Inflammatory macrophage treated with lipopolysaccharide for 1 hour (primary cell): ENCODE measurements at places on chromosomes 1 and 21.

- DNase-seq, result no peak
Observed at GRCh38 chr1:47684964-47685762, 247.3 kb downstream of the FOXD2 start.

DNA sequence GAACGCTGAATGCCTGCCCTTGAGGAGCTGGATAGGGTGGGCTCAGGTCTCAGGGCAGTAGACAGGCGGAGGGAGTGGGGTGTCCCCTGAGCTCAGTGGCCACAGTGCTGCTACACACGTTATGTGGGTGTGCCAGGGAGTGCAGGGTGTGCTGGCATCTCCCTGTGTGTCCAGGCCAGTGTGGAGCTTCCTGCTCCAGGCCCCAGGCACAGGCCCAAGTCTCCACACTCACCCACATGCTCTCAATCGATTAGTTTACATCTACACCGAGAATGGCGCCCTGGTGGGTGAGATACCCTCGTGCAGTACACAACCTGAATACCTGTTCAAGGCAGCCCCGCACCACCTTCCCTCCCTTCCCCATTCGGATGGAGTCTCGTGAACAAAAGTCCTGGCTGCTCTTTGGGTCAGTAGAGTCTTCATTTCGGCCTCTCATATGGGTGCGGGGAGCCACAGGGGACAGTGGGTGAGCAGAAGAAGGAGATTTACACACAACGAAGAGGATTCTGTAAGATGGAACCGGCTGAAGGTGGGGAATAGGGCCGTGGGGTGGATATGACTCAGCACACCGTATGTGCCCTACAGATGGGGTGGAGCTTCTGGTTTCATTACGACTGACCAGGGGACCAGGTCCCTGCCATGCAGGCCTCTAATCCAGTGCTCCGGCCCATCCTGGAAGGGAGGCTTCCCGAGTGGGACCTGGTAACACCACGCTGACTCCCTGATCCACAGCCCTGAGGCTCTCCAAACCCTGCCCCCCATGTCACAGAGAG is 93.3 kb downstream of the SPSB1 start:
- DNase-seq, result no peak

DNA sequence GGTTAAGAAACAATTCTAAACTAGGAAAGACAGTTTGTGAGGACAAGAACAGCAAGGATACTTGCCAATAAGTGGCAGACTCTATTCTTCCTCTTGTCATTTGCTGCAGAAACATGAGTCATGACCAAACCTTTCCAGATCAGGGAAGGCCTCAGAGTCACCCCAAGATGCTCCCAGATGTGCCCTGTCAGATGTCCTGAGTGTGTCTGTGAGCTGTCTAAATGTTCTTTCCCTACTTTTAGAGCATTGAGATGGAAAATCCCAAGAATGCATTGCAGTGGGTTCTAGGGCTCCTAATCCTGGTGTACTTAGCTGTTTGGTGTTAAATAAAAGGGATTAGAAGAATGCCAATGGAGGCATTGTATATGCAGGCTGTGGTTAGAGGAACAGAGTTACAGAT is 57.5 kb upstream of the KIAA0040 start:
- no peak for DNase-seq

- no peak for DNase-seq
Observed at GRCh38 chr1:225745273-225745672, 32.4 kb upstream of the SRP9 start.

DNA sequence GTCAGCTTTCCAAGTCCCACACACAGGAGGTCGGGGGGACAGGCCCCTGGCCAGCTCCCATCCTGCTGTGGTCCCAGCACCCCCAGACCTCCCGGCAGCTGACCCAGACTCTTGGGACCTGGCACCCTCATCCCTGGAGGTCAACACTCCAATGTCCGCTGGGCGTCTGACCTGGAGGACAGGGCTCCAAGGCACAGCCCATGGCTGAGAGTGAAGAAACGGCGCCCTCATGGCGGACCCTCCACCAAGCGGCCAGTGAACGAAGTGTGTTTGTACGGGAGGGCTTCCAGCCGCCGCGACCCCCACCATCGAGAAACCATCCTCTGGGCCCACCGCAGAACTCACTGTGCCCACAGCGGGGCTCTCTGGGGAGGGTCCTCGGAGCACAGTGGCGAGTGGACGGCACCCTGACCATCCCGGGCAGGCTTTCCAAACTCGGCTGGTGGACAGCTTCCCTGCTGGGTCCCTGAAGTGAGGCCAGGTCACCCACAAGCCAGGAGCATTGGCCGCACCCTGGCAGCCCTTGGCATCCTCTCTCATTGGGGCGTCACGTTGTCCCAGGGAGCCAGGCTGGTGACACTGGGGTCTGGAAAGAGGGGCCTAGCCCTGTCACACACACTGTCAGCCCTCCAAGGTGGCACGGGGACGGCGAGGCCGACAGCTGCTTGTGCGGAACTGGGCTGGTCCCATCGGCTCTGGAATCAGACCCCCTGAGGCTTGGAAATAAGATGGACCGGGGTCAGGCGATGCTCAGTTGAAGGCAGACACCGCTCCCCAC is 47.8 kb upstream of the COL6A2 start:
- no peak for DNase-seq

DNA sequence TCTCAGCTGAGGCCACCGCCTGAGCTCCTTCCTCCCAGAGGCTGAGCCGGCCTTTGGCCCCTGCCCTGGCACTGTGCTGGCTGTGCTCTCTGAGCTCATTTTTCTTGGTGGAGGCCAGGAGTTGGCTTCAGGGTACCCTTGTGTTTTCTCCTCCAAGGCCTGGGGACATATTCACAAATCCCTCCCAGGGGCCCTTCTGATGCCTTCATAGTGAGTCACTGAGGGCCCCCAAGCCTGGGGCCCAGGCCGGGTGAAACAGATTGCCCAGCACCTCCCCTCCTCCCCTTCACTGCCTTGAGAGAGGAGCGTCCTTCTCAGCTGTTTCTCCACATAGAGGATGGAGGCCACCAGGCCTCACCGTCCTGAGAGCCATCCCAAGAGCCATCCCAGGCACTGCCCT is 105.8 kb downstream of the SIK1 start:
- DNase-seq, result no peak

- no peak for DNase-seq
Observed at GRCh38 chr1:20615946-20616846, 17.1 kb upstream of the PINK1 start.

DNA sequence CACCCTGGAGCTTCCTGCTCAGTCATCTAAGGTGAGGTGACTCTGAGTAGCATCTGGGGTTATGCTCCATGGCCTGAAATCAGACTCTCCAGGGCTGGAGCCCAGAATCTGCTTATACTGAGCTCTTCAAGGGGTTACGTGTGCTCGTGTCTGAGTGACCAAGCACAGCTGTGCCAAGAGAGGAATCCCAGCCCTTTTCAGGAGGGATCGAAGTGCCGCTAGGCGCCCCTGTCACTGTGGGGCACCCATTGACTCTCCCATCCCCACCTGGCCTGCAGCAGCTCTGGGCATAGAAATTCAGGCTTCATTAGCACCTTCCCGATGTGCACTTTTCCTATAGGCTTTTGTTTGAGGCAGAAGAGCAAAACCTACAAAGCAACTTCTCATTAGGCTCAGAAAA is 13.8 kb downstream of the VASH2 start:
- DNase-seq, result no peak

DNA sequence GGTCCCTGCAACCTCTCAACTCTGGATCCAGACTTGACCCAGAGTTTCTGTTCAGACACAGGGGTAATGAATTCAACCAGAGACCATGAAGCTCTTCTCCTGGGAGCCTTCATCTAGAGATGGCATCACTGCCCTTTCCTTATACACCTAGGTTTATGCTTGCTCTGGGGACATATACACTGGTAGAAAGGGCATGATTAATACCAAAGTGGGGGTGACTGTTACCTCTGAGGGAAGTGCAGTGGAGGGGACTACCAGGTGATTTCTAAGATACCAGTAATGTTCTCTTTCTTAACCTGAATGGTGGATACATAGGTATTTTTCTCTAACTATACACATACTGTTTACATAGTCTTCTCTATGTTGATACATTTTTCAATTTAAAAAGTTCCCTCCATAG is 48.4 kb downstream of the JAK1 start:
- no peak for DNase-seq

GRCh38 chr1:91872000-91872399 is 14.0 kb downstream of the TGFBR3 start:
- no peak for DNase-seq

DNA sequence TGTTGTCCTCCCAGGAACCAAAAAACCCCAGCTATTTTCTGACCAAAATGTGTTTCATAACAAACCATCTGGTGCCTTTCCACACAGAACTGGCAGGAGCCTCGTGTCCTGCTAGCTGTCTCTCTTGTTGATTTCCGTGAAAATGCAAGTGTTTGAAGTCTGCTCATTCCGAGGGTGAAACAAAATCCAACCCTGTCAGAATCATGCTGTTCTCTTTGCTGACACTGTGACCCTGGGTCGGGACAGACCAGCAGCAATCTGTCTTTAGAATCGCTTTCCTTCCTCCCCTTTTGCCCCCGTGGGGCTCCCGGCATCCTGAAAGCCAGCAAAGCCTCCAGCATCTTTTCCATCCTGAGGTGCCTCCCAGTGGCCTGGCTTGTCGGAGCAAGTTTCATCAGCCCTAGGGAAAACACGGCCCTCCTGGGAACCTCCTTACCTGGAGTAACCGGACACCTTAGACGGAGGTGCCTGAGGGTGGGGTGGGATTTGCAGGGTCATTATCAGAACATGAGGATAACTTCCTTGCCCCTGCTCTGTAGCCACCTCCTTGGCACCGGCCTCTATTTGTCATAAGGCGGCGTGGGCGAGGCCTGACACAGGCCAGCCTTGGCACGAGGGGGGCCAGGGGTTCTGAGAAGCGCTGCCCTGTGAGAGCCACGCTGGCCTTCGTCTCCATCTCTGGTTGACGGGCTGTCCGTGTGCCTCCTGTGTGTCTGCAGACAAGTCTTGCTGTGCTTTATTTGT is 24.9 kb downstream of the LDLRAP1 start:
- DNase-seq, result no peak

DNA sequence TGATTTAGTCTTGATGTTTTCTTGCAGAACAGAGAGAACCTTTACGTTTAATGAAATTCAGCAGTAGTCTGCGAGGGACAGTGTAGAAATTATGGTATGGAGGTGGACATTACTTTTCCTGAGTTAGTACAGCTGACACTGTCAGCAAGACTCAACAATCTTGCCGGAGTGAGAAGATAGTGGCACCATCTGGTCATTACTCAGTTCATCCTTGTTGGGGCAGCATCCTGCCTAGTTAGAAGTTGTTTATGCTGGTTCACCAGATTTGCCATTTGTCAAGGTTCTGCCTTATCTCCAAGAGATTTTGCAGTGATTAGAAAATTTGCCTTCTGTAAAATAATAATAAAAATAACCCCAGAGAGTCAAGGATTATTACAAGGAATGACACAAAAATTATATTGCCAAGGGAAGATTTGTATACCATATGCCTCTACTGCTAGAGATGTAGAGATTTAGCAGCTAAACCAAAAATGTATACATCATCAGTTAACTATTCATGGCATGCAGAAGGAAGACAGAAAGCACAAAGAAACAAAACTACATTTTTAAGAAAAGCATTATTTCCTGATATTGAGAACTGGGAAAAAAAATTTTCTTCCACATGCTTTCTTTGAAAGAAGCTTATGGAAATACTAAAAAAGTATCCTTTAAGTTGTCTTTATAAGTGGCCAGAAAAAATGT is 1967.4 kb downstream of the NCAM2 start:
- DNase-seq, result no peak

- no peak for DNase-seq
Observed at GRCh38 chr1:183443466-183443865, 25.3 kb upstream of the NMNAT2 start.

- DNase-seq, result no peak
Observed at GRCh38 chr1:229886636-229887035, 180.4 kb upstream of the GALNT2 start.

DNA sequence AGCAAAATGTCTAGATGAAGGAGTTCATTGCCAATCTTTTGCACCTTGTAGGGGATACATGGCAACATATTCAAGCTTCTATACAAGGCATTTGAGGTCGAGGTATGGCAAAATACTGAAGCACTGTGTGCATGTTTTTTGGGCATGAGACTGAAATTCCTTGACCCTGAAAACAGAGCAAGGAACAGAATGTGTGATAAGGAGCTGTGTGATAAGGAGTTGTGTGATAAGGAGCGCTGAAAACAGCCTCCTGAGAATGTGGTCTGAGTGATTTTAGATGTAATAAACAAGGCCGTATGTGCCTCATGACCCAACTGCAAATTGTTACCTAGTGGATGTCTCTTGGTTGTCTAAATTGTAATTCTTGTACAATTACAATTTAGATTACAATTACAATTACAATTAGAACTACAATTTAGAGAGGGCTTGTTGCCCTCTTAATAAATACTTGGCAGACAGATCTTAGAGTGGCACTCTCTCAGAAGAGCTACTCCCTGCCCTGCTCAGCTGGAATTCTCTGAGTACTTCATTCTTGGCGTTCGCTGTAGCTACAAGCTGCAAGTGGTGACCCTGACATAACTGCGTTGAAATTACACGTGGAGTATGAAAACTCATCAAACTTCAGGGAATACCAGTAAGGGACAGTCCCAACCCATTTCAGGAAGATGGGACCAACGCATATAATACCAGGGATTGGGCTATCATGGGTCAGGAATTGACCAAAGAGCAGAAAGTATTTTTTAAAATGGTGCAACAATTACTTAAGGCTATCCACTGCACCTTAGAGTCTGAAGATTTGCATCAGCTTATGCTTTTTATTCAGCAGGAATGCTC is 20.0 kb upstream of the ITLN1 start:
- DNase-seq, result no peak

- peak; percentile 11 for DNase-seq
Observed at GRCh38 chr1:45282351-45282750, 44.3 kb upstream of the HPDL start.

GRCh38 chr1:178898401-178898800 is 27.5 kb upstream of the ANGPTL1 start:
- no peak for DNase-seq

DNA sequence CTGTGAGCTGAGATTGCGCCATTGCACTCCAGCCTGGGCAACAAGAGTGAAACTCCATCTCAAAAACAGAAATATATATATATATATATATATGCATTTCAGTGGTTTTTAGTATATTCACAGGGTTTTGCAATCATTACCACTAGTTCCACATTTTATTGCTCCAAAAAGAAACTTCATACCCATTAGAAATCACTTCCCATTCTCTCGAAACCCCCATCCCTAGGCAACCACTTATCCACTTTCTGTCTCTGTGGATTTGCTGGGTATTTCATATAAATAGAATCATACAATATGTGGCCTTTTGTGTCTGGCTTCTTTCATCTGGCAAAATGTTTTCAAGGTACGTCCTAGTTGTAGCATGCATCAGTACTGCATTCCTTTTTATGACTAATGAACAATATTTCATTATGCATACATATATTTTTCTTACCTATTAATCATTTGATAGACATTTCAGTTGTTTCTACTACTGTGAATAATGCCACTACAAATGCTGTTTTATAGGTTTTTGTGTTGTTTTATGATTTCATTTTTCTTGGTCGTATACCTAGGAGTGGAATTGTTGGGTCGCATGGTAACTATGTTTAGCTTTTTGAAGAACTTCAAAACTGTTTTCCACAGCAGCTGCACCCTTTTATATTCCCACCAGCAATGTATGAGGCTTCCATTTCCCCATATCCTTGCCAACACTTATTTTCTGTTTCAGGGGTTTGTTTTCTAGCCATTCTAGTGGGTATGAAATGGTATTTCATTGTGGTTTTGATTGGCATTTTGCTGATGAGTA is 95.9 kb downstream of the PHTF1 start:
- DNase-seq, result peak; percentile 85

GRCh38 chr1:12343823-12344487 is 114.1 kb downstream of the VPS13D start:
- peak; percentile 32 for DNase-seq

- DNase-seq, result no peak
Observed at GRCh38 chr1:212618466-212619210, 10.1 kb downstream of the ATF3 start.
